ENCODE measurements at places on chromosomes 5 and 9.

DNA sequence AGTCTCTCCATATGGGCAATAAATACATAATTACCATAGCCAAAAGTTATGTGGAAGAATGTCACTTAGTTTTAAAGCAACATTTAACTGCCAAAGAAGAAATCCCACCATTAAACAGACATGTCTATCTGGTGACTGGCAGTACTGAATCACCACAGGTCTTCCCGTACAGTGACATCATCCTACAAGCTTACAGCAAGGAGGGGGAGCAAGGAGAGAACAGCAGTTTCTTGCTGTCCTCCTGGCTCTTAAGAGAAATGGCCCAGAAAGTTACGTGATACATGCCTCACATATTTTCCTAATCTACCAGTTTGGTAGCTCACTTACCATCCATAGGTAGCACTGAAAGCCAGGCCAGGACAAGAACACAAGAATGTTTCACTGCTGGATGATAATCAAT is 671.0 kb downstream of the DMRTA1 start:
- DNase-seq = no peak

GRCh38 chr9:1453636-1454035 is 403.5 kb downstream of the DMRT2 start:
- no peak for DNase-seq

DNA sequence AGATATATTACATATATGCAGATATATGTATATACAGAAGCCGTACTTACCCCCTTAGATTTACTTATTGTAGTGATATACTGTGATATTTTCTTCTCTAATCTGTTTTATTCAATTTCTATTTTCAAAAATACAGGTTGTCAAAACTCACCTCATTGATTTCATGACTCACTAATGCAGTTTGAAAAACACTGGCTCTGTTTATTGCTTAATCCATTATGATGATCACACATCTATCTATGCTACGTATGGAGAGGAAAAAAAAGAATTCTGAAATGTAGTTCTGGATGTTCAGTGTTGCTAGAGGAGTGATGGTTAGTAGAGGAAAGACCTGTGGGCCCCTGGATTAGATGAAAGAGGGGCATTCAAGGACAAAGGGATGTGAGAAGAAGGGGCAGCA is 121.0 kb upstream of the RPS23 start:
- DNase-seq = no peak

DNA sequence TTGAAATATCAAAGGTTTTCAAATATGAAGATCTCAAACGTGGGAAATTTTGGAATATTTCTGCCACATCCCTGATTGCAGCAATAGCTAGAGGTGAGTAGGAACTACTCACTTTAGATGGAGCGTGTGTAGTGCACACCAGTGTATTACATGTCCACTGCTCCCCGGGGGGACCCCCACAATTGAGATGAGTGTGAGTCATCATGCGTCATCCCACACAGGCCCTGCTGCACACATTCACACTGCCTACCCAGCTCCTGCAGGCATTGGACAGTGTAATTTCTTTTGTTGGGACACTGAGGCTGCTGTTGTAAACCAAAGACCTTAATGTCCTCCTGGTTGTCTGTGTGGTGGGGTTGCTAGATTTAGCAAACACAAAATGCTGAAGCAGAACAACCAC is 280.0 kb downstream of the GAS1 start:
- no peak for DNase-seq

DNA sequence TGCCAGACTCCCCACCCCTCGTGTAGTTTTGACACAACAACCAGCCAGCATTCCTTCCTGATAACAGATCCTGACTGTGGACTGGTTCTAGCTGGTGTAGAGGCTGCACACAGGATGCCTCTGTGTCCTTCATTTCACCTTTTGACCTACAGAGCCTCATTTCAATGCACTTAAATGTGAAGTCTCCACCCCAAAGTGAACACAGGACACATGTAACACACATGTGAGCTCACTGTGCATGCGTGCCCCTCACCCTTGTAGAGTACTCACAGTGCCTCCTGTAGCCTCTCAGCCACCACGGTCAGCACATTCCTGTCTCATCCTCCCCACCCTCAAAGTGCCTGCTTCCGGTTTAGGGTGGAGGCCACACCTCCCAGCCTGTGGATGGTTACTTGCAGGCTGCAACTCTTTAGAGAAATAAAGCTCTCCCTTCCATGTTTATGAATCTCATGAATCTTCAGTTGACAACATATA is 11.6 kb upstream of the NKD2 start:
- peak; percentile 42 for DNase-seq

- DNase-seq = no peak
Measured at GRCh38 chr5:136682986-136683385, 317.6 kb upstream of the TRPC7 start.

- DNase-seq = no peak
Measured at GRCh38 chr5:127867022-127867783, 164.0 kb downstream of the CCDC192 start.

- peak; percentile 81 for DNase-seq
Measured at GRCh38 chr9:111482694-111483438, 1.3 kb downstream of the ECPAS start.

GRCh38 chr5:35884773-35885172 is 28.1 kb downstream of the IL7R start:
- no peak for DNase-seq

GRCh38 chr5:107808671-107809137 is 138.0 kb upstream of the EFNA5 start:
- DNase-seq = no peak

GRCh38 chr9:134421888-134422287 is 95.6 kb downstream of the RXRA start:
- no peak for DNase-seq

DNA sequence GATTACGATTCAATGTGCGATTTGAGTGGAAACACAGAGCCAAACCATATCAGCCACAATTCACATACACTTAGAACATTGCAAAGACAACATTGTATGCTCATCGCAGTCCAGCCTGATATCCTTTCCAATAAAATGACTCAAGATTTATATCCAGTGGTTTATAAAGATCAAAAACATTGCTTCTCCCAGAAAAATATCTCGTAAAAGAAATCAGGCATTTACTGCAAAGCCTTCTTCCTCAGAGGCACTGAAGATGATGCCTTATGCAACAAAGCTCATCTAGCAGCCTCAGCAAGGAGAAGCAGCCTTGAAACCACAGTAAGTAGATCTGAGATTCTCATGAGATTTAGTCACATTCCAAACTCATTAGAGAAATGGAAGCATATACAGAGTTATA is 523.8 kb downstream of the ELAVL2 start:
- DNase-seq = no peak

DNA sequence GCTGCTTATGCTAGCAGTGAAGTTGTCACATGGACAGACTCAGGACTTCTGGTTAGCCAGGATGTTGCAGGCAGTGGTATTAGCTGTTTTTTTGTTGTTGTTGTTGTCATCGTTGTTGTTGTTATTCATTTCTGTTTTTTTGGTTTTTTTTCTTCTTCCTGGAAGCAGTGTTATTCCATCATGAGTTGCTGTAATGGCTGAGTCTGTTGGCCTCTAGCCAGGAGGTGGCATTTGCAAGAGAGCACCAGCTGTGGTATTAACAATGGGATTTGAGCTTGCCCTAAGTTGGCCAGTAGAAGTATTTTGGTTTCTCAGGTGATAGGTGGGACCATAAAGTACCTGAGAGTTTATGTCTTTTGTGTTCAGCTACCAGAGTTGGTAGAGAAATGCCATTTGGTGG is 561.1 kb downstream of the KCTD16 start:
- no peak for DNase-seq

- no peak for DNase-seq
Measured at GRCh38 chr9:76153902-76154629, 240.2 kb downstream of the RFK start.

DNA sequence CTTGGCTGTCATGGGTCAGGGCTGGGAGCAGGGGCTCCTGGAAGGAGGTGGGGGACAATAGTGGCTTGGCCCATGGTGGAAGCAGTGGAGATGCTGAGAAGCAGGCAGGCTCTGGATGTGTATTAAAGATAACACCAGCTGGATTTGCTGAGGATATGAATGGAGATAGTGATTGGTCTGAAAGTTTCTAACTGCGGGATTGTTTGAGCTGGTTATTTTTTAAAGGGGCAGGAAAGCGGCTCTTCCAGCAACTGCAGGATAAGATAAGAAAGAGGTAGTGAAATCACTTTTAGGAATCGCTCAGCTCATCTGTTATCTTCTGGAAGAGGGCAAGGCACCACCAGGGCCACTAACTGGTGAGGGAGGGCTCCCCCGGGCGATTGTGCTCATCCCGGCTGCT is 125.5 kb downstream of the TENT4A start:
- DNase-seq = no peak

DNA sequence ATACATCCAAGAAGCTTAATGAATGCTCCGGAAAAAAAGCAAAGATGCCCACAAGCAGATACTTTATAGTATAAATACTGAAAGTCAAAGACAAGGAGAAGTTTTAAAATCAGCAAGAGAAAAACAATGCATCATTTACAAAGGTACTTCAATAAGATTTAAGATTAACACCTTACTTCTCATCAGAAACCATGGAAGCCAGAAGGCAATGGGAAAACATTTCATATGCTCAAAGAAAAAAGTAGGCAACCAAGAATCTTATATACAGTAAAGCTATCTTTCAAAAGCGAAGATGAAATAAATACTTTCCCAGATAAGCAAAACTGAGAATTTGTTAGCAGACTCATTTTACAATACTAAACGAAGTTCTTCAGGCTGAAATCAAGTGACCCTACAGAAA is 51.1 kb downstream of the ABHD17B start:
- no peak for DNase-seq

- peak; percentile 74 for DNase-seq
Measured at GRCh38 chr5:72179028-72179815, 71.9 kb downstream of the MAP1B start.

GRCh38 chr9:100933656-100934055 is 94.9 kb upstream of the PLPPR1 start:
- no peak for DNase-seq

DNA sequence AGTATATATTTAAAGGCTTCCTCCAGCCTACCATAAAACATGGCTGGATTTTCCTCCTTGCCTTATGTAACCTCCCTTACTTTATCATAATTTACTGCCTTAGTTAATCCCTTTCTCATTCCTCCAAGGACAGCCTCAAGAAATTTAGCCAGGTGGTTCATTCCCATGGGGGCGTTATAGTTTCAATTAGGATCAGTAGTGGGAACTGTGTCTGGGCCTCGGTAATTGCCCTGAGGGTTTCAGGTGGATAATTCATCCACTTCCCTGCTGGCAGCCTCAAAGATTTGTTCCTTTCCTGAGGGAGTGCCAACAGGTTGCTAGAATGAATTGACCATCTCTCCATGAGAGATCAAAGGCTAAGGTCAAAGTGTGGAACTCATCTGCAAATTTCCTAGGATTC is 4.3 kb upstream of the GM2A start:
- no peak for DNase-seq

- no peak for DNase-seq
Measured at GRCh38 chr5:138925090-138925635, 50.0 kb upstream of the LRRTM2 start.

DNA sequence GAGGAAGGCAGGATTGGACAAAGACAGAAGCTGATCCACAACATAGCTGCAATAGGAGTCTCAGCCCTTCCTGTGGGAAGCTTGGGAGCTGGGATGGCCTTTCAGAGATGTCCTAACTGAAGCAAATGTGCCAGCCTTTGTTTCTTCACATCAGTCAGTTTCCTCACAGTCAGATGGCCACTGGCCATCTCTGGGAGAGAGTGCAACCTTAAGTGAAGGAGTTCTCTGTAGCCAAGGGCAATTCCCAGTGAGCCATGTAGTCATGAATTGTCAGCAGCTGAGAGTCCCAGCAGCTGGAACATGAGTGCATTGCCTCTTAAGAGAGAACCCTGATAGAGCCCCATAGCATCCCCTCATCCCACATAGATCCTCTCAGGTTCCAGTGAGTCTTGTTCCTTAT is 89.1 kb upstream of the LIFR start:
- no peak for DNase-seq

GRCh38 chr5:138945421-138946240 is 70.5 kb upstream of the LRRTM2 start:
- no peak for DNase-seq

- DNase-seq = peak; percentile 69
Measured at GRCh38 chr5:142782976-142783530, 12.9 kb downstream of the ARHGAP26 start.

GRCh38 chr9:6197330-6197729 is 18.3 kb upstream of the IL33 start:
- no peak for DNase-seq

DNA sequence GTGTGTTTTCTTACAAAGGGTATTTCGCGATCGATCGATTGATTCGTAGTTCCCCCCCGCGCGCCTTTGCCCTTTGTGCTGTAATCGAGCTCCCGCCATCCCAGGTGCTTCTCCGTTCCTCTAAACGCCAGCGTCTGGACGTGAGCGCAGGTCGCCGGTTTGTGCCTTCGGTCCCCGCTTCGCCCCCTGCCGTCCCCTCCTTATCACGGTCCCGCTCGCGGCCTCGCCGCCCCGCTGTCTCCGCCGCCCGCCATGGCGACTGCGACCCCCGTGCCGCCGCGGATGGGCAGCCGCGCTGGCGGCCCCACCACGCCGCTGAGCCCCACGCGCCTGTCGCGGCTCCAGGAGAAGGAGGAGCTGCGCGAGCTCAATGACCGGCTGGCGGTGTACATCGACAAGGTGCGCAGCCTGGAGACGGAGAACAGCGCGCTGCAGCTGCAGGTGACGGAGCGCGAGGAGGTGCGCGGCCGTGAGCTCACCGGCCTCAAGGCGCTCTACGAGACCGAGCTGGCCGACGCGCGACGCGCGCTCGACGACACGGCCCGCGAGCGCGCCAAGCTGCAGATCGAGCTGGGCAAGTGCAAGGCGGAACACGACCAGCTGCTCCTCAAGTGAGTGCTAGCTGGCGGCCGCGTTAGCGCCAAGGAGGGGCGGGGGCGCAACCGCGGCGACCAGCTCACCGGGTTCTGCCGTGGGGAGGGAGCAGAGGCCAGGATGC is 480 bp downstream of the LMNB1 start:
- peak; percentile 67 for DNase-seq

GRCh38 chr9:97322105-97322504 is 14.6 kb downstream of the CCDC180 start:
- no peak for DNase-seq

- DNase-seq = no peak
Measured at GRCh38 chr5:151288180-151288579, 15.4 kb downstream of the SLC36A3 start.

DNA sequence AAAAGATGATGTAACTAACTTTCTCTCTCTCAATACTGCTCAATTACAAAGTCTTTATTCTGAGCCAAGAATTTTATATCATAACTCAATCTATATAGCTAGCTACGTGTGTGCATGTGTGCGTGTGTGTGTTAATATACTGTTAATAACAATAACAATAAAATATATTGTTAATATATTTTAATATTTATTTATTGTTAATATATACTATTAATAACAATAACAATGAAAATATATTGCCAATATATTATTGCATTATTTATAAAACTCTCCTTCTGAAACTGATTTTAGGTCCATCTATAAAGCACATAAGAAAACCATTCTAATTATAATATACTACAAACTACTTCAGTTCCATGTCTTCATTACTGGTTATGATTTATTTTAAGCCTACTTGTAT is 60.6 kb downstream of the RASEF start:
- no peak for DNase-seq

- no peak for DNase-seq
Measured at GRCh38 chr5:42870882-42871418, 59.3 kb upstream of the SELENOP start.

GRCh38 chr9:134222018-134222573 is 57.7 kb upstream of the RNU6ATAC start:
- no peak for DNase-seq

GRCh38 chr5:106827061-106827460 is 843.7 kb downstream of the EFNA5 start:
- no peak for DNase-seq

GRCh38 chr9:107815782-107816560 is 326.4 kb upstream of the KLF4 start:
- DNase-seq = no peak

- DNase-seq = no peak
Measured at GRCh38 chr9:135254176-135255032, 166.9 kb downstream of the OLFM1 start.

All from right forelimb (tissue), 1 donor.